ENCODE measurements at places on chromosomes 3 and 15.

DNA sequence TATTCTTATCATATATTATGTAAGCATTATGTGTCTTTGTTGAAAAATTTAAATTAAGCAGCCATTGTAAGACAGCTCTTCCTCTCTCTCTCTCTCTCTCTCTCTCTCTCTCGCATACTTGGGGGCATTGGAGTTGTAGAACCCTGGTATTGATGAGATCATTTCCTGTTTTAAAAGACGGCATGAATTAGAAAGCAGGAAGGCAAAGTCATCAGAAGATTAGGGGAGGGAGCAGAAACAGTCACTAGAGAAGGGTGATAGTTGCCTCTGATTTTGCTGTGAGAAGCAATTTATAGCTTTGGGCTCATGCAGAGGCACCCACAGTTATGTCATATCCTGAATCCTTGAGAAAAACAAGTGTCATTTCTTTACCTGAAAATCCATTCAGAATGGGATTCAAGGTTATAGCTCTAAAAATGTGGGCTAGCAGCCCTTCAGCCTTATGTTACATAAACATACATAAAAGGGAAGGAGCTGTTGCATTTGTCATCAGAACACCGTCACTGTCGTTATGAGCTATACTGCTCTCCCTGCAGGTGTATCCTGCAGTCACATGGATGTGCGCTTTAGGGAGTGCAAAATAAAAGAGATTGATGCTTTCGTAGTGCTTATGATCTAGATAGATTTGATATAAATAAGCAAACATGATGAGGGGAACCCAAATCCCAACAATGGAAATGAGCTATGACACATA is 213.8 kb downstream of the NR1D2 start:
- DNase-seq = no peak

GRCh38 chr15:36358094-36358493 is 221.3 kb upstream of the CDIN1 start:
- DNase-seq = no peak

DNA sequence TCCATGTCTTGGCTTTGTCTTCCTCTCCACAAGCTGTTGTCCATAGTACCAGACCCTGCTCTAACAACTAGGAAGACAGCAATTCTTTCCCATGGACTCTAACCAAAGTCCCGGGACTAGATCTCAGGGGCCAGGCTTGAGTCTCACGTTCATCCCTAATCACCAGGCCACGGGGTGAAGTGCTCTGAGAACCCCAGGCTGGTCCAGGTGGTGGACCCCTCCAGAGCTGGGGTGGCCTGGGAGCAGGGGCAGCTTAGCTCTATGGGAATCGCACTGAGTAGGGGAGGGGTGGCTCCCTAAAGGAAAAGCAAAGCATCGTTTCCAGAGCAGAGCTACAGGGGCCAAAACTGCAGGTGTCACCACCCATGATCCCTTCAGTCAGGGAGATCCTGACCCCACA is 150.9 kb downstream of the TPRA1 start:
- no peak for DNase-seq

DNA sequence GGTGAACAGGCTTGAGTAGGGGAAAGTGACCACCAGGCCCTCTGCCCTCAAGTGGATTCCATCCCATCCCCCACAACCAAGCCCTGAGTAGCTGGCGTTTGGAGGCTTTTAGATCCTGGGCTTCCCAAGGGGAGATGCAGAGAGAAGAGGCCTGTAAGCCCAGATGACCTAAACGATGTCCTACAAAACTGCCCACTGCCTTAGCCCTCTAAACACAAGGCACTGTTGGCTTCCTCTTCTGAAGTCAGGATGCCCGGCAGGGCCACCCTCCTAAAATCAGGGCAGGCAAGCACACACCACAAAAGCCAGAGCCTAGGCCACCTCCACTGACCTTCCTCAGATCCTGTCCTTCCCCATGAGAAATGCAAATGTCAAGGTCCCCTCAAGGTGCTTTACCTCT is 68.6 kb downstream of the ADCY5 start:
- DNase-seq = no peak

GRCh38 chr3:150232992-150233451 is 175.1 kb upstream of the TSC22D2 start:
- peak; percentile 61 for DNase-seq

DNA sequence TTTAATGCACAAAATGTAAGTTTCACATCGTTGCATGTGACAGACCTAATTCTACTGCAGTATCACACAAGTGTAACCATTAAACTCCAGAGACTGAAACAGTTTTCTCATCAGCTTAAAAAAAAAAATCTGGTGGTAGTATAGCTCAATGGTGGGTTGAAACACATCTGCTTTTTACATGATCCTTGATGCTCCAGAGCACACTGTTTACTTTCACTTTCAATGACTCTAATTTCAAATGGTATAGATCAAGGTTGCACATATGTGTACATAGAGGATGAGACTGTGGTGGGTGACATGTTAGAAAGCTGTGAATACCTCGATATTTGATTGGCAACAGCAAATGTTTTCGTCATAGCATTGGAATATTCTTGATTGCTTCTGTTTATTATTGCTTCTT is 22.4 kb downstream of the MCTP2 start:
- no peak for DNase-seq

DNA sequence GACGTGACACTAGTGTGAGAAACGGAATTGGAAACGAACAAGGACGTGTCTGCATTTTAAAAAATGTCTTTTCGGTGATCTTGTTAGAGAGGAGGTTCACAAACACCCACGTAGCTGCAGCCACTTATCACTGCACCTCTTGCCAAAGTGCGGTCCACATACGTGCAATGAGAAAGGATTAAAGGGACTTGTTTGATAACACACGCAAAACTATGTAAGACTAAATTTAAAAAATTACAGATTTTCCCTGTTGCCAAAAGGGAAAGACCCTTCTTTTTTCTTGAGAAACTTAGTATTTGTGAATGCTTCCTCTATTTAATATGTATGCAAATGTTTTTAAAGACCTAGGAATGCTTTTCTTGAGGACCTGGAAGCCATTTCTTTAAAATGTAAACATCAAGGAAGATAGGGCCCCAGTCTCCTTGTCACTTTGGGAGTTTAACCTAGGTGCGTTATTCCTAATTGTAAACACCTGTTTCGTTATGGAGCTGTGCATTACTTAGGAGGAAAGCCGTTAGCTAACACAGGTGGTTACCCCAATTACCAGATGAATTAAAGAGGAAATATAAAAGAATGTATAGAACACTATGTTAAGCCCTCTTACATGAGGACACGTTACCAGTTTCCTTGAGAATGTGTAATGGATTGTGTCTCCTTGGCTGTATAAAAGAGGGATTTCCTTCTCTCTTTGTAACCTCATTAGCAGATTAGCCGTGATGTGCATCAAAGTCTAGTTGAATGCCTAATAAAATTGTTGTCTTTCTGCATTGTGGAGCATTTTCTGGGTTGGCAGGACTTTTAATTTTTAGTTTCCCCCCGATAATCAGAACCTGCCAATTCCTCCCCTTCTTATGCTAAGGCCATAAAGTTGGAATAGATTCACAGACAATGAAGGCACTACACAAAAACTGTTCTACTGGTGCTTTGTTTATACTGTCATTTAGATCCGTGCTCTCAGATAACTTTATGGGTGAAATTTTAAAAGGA is 1.0 kb downstream of the LEKR1 start:
- peak; percentile 28 for DNase-seq

DNA sequence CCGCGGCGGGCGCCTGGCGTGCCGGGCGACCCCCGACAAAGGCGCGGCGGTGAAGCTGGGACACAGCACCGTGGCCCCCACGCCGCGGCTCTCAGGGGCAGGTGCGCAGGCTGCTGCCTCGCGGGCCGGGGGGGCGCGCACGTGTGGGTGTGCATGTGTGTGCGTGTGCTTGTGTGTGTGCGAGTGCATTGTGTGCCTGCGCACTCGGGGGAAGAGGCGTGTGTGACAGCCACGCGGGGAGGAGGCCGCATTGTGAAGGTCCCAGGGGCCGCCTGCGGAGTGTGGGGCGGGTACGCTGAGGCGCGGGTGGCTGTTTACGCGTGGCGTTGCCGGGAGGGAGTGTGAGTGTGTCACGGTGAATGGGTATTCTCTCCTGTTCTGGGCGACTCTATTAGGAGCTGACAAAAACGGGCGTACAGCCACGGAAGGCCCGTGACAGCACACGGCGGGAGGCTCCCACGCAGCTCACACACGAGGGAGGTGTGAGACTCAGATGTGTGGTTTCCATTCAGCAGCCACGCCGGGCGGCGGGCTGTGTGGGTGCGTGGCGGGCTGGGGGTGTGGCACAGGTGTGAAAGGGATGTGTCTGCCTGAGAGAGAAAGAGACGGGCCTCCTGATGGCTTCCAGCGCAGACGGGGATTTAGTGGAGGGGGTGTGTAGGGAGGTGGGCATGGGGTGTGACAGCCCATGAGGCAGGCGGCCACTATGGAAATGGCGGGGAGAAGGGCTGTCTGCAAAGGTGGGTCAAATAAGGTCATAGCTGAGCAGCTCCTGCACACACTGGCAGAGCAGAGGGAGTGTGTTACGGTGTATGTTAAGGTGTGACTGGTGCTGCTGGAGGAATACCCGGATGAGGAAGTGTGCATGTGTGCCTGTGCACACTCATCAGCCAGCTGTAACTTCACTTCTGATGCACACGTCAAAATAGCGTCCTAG is 750 bp downstream of the PODXL2 start:
- DNase-seq = peak; percentile 59

- DNase-seq = no peak
Measured at GRCh38 chr15:35616498-35617271, 70.7 kb upstream of the DPH6 start.

DNA sequence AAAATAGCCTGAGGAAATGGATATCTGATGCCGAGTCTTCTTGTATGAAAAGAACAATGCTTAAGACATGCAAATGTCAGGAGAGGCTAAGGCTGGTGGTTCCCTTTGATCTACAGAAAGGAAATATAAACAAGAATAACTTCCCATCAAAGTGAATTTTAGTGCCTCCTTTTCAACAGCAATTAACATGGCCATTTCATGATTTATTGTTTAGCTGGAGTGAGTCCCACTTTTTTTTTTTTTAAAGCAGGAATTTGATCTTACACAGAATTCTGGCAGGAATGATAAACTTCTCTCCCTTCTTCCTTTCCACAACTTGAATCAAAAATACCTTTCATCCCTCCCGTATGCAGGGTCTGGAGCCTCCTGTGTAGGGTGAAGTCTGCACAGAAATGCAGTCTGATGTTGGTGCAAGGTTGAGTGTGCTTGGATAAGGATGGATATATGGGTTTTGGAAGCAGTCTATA is 287.0 kb downstream of the MEX3B start:
- DNase-seq = no peak

DNA sequence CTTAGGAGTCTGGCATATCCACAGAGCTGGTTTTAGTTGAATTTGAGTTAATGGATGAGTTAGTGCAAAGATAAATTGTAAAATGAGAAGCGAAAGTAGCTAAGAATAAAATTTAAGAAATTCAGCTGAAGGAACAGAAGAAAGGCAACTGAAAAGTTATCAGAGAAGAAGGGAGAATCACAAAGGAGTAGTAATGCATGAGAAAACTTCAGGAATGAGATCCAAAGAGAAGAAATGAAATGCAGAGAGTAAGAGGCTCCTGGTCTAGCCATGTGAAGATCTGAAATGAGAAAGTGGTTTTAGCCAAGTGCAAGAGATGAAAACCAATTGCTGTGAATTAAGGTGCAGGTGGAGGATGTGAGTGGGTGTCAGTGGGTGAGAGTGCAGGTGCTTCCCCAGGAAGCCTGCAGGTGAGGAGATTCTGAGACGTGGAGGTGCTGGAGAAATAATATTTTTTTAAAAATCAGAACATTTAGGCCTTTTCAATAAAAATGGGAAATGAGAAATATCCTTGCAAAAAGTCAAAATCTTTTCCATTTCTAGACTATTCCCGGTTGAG is 18.5 kb downstream of the KBTBD8 start:
- DNase-seq = no peak

GRCh38 chr3:45931496-45931895 is 11.8 kb upstream of the CXCR6 start:
- no peak for DNase-seq

DNA sequence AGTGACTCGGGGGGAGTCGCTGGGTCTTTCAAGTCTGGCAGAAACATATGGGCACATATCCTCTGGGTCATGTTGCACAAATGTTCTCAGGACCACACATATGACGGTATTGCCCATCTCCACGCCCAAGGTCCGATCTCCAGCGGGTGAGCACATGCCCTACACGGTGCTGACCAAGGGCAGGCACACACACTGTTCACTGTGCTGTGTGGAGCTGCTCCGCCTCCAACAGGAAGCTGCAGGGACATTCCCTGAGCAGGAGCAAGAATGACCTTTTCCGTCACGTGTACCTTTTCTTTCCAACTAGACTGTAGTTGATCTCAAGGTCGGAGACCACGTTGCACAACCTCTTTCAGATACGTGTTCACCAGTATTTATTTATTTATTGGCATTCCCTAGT is 41.7 kb upstream of the B3GNT5 start:
- no peak for DNase-seq

- DNase-seq = no peak
Measured at GRCh38 chr3:160091441-160091840, 102.8 kb downstream of the IL12A start.

- DNase-seq = no peak
Measured at GRCh38 chr3:62559831-62560445, 186.6 kb upstream of the FEZF2 start.

- DNase-seq = no peak
Measured at GRCh38 chr3:62758296-62759066, 116.7 kb downstream of the CADPS start.

DNA sequence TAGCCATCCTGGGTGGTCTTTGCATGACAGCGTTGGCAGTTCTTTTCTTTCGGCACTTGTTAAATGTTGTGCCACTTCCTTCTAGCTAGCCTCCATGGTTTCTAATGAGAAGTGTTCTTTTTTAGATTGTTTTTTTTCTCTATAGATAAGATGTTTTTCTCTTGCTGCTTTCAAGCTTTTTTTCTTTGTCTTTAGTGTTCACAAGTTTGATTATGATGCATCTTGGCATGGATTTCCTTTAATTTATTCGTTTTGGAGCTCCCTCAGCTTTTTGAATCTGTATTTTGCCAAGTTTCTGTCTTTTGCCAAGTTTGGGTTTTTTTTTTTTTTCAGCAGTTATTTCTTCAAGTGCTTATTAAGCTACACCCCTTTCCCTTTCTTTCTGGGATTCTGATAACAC is 53.1 kb downstream of the TM2D3 start:
- no peak for DNase-seq

DNA sequence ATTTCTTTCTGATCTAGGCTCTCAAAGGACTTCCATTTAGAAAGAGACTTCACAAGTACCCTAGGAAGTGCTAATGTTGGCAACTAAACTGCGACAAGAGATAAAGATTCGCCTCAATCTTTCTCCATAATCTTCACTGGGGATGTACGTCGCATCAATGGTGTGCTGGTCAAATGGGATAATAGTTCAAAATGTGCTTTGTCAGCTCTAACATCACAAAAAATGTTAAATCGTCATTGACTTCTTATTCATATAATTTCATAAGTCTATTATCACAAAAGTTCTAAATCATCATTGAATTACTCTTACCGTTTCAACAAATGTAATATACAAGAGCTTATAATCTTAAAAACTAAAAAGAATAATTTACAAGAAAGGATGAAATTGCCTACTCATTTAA is 727.7 kb downstream of the ROBO1 start:
- no peak for DNase-seq

- DNase-seq = no peak
Measured at GRCh38 chr15:69127306-69127705, 33.1 kb upstream of the GLCE start.
